NCI-H1092 treated with DMSO at 0.1 percent for 48 hours (cell line): ENCODE measurements at places on chromosomes 5 and 9.

GRCh38 chr9:128092199-128092977, 24.4 kb downstream of the SLC25A25 start:
- no peak for DNase-seq

- DNase-seq, result no peak
Observed at GRCh38 chr9:127393645-127394044, 3.3 kb upstream of the SLC2A8 start.

DNA sequence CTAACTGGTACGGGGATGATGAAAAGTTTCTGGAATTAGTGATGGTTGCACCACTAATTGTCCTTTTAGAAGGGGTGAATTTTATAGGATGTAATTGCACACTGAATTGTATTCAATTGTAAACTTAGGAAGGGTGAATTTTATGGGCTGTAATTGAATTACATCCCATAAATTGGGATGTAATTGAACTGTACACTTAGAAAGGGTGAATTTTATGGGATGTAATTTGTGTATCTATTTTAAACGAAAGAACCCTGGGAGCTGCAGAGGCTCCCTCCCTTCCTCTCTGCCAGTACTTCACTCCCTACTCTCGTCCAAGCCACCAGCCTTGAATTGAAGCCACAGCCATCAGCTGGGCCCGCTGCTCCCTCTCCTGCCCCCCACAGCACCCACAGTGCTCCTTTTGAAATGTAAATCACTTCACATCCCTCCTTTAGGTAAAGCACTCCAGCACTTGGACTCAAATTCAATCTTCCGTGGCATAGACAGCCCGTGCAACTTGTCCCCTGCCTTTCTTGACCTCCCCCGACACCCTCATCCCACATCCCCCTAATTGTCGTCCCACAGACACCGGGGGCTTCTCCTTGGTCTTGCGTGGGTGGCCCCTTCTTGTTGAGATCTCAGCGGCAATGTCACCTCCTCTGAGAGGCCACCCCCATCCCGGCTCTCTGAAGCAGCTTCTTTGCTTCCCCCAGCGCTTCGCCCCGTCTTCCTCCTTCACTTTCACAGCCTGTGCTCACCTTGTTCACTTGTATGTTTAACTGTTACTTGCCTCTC, 84.2 kb upstream of the HRH2 start:
- DNase-seq, result no peak

- no peak for DNase-seq
Observed at GRCh38 chr9:113879318-113879717, 3.2 kb downstream of the ZNF618 start.

- DNase-seq, result no peak
Observed at GRCh38 chr9:137748311-137748710, 129.3 kb upstream of the CACNA1B start.

DNA sequence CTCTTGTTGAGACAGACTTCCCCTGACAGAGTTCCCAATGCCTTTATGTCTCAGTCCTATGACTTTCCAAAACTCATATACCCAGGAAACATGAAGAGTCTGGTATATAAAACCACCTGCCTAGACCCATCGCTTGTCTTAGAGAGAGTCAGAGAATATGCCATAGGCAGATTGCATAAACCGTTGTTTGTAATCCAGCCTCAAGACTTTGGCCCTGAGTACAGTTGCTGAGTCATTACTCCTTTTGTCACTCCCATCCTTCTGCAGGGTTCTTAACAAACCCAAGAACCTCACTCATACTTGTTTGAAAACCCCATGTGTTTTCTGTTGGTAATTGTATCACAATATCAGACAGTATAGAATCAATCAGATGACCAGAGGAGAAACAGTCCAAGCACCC, 616.3 kb downstream of the SLCO4C1 start:
- DNase-seq, result no peak
